T1000 (cell line): ENCODE measurements at places on chromosomes 7 and 10.

DNA sequence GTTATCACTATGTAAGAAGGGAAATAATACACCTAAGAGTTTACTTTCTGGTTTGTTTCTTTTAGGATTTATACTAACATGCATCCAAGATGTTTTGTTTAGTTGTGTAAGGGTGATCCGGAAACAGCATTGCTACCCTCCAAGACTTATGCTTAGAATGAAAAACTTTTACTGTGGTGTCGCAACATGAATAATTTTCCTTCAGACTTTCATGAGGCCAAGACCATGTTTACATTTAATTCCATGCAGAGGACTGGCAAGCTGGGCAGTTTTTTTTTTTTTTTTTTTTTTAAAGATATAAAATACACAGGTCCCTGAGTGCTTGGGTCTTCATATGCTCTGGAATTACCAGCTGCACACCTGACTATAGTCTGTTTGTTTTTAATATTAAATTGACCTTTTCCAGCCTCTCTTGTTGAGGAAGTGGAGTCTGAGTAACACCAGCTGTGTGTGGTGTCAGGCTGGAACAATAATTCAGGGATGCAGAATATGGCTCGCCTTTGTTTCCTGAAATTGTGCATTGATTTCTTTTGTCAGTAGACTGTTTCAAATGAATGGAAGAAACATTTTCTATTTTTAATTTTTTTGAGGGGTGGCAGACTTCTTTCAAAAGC is 81.7 kb downstream of the ST7 start:
- no peak for DNase-seq

DNA sequence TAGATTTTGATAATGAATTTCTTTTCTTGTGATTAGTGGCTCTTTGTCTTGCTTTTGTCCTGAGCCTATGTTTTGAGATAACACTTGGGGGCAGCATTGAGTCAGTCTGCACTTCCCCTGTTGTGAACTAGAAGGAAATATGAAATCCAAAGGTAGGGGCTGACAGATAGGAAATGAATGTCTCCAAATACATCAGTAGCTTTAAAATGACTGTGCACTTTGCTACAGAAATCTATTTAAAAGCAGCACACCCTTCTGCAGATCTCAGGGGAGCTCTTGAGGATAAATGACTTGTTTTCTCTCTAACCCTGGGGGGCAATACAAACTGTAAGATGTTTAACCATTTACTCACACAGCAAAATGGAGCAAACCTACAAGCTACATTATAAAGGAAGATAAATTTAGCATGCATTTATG is 176.0 kb upstream of the MYO3A start:
- peak; percentile 11 for DNase-seq

- no peak for DNase-seq
Observed at GRCh38 chr7:37100735-37101331, 347.8 kb downstream of the ELMO1 start.

DNA sequence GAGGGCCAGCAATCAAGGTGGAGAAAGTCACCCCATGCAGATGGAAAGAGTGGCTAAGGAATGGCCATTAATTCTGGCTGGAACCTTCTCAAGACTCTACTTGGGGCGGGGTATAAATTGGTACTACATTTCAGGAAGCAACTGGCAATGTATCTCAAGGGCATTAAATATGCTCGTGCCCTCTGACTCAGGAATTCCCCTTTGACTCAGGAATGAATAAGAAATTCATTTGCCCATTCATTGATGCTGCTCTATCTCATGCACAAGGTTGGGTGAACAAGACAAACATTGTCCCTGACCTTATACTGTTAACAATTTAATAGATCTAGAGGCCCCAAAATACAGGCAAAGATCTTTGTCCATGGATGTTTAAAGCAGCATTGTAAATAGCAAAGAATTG is 188.1 kb downstream of the MYOF start:
- no peak for DNase-seq

DNA sequence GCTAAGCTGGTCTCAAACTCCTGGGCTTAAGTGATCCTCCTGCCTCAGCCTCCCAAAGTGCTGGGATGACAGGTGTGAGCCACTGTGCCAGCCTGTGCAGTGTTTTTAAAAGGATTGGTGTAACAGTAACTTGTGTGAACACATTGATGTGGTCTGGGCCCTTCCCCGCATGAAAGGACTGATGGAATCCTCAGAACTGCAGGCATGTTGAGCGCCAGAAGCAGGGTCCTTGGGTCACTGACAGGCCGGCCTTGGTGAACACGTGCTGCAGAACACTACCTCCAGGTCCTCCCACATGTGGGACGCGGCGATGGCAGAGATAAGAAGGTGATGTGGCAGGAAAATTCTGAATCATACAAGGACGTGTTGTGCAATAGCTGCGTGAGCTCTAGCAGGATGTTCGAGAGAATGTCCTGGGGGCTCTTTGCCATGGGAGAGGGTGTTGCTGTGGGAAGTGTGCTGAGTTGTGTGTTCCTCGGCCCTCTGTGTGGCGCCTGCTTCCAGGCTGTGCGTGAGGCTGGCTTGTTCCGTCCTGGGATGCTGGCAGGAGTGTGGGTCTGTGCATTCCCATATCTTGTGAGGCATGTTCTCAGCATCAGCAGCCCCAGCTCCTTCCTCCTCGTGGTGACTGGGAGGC is 68.2 kb downstream of the DNAJB6 start:
- peak; percentile 73 for DNase-seq
